ENCODE measurements at places on chromosomes 16 and 17.
A peak's percentile ranks its signal among the peaks of the same experiment; 100 is the strongest.

GRCh38 chr17:69457603-69458002 lies 43.1 kb downstream of the MAP2K6 start:
- no peak for DNase-seq

- peak; percentile 36 for DNase-seq
Measured at GRCh38 chr16:84603140-84603816, 14.6 kb downstream of the COTL1 start.

DNA sequence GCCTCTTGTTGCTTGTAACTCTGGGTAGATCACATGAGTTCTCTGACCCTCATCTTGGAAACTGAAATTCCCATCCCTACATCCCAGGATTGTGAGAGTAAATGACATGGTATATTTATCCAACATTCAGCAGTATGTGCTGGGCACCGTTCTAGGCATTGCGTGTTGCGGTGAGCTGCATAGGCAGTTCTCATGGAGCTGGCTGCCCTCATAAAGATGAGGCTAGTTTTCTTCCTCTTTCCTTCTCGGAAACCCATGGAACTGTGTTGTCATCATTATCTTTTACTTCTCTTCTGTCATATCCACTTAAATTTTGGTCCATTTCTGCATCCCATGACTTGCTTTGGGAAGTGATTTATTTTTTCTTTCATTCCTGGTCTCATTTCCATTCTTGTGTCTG lies 17.2 kb downstream of the CMIP start:
- DNase-seq: no peak

- no peak for DNase-seq
Measured at GRCh38 chr16:49054606-49055005, 227.0 kb downstream of the CBLN1 start.

GRCh38 chr17:38731526-38732294 lies 1.6 kb downstream of the CISD3 start:
- no peak for DNase-seq

DNA sequence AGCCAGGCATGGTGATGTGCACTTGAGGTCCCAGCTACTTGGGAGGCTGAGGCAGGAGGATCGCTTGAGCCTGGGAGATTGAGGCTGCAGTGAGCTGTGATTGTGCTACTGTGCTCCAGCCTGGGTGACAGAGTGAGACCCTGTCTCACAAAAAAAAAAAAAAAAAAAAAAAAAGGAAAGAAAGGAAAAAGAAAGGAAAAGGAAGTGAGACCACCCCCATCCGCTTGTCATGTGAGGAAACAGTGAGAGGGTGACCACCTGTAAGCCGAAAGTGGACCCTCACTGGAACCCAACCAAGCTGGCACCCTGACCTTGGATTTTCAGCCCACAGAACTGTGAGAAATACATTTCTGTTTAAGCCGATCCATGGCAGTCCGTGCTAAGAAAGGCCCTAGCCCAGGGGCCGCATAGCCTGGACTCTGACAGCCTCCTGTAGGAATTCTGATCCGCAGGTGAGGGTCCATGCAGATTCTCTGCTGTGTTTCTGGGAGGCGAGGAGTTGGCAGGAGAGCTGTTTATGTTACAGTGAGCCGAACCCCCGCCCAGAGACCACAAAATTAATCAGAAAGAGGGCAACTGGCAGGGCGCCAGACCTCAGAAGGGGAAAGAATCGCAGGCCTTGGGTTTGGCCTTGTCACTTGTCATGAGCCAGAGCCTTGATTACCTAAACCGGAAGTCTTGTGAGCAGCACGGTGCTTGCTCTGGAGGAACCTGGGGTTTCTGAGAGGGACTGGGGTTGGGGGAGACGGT lies 945 bp downstream of the SGSH start:
- peak; percentile 95 for DNase-seq

GRCh38 chr17:56597495-56597990 lies 4.0 kb downstream of the NOG start:
- no peak for DNase-seq

DNA sequence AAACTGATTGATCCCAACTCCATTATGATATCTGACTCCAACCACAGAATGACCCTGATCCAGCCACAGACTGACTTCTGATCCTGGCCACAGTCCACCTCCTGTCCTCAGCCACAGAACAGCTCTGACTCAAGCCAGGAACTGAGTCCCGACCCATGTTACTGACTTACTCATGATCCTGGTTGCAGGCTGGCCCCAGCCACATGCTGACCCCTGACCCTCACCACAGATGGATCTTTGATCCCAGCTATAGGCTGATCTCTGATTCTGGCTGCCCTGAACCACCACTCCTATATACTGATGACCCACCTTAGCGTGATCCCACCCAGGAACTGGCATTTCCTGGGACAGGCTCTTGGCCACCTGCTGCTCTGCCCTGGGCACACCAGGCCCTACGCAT lies 32.2 kb upstream of the IL21R start:
- no peak for DNase-seq

DNA sequence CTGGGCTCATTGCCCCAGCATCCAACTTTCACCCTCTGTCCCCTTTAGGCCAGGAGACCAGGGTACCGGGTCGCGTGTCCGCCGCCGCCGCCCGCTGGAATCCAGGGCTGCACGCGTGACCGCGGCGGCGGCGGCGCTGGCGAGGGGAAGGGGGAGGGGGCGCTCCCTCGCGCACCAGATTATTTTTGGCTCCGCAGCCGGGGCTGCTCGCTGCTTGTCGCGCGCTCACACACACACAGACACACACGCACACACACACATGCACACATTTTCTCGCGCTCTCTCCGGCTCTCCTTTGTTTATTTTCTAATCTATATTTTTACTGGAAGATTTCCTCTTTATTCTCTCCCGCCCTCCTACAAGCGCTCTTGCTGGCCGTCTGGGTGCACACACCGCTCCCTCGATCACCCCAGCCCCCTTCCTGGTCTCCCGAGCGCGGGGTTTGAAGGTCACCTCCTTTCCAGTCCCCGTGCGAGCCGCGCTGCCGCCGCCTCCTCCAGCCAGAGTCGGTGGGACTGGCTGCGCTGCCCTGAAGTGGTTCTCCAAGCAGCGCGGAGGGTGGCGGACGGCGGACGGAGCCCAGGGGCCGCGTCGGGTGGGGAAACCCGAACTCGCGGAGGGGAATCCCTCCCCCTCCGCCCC lies 921.4 kb upstream of the EEF2KMT start:
- DNase-seq: no peak

Data from activated CD4-positive, alpha-beta memory T cell treated with anti-CD3 and anti-CD28 coated beads, Interleukin-2, amount 10 ng/mL, durations not matched to agents 7 days and 5 days (primary cell).